Activated naive CD8-positive, alpha-beta T cell treated with anti-CD3 and anti-CD28 coated beads for 36 hours (primary cell): ENCODE measurements at places on chromosomes 7 and 10. TPM values are rescaled to one million over a fixed set of nuclear protein-coding genes. Genes with fewer than 3 reads are reported as not detected.

The OR2F1 gene
- total RNA-seq: not detected

The TBATA gene
- not detected for total RNA-seq

The HTR5A gene
- not detected for total RNA-seq

DNA sequence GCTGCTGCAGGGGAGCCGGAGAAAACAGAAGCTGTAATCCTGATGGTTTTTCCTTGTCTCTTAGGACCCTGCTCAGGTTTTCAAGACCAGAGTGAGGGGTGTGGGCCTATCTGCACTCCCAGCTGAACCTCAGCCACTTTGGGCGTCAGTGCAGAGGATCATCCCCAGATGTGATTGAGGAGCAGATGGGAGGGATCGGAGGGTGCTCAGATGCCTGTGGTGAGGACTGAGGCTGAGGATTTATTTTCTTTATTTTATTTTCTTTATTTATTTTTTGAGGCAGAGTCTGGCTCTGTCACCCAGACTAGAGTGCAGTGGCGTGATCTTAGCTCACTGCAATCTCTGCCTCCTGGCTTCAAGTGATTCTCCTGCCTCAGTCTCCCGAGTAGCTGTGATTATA is 13.9 kb downstream of the COL26A1 start:
- no peaks in the 10 kb centered on the region for H3K36me3 ChIP-seq
- no peak overlapping the region for H3K4me3 ChIP-seq
- H3K27ac ChIP-seq: no peak overlapping the region
- H3K27me3 ChIP-seq: peaks cover 3% of the 10 kb centered on the region
- no peak for DNase-seq
- H3K4me1 ChIP-seq: no peaks in the 10 kb centered on the region

DNA sequence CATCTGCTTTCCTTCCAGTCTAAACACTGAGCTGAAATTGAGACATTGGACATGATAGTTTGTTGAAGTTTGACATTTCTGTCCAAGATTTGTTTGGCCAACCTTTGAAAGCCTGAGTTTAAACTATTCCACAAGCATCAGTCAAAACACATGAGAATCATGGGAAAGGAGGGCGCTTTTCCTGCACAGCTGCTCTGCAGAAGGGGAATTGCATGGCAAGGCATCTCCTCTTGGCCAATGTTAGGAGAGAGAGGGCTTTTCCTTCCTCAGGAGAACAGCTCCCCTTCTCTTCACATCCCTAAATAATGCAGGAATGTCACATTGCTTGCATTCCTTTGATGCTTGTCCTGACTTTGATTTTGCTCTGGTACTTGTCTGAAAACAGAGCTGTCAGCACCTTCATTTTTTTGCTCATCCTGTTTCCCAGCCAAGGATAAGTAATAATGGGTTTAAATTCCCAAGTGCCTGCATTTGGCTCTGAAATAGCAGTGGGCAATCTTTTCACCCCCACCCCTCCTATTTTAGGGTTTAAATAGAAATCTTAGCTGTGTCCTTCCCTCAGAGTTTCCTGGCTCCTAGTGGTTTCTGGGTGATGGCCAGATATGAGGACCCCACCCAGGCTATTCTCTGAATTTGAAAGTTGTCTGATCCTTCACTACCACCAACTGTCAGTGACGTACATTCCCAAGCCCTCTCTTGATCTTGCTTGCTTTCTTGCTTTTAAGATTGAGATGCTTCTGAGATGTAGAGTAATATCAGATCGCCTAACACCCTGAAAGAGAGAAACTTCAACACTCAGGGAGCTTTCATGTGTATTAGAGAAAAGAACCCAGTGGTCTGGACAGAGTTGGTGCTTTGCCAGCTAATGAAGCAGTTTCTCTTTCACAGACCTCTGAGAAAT is 75.2 kb upstream of the NPVF start:
- no peak for DNase-seq
- no peaks in the 10 kb centered on the region for H3K36me3 ChIP-seq
- peaks cover 13% of the 10 kb centered on the region for H3K27me3 ChIP-seq
- no peaks in the 10 kb centered on the region for H3K4me1 ChIP-seq
- H3K27ac ChIP-seq: no peak overlapping the region

- H3K36me3 ChIP-seq: no peaks in the 10 kb centered on the region
- H3K4me1 ChIP-seq: no peaks in the 10 kb centered on the region
- no peak for DNase-seq
- H3K27ac ChIP-seq: no peak overlapping the region
- H3K4me3 ChIP-seq: no peak overlapping the region
Measured at GRCh38 chr7:95317546-95317945, 6.8 kb downstream of the PON1 start.

DNA sequence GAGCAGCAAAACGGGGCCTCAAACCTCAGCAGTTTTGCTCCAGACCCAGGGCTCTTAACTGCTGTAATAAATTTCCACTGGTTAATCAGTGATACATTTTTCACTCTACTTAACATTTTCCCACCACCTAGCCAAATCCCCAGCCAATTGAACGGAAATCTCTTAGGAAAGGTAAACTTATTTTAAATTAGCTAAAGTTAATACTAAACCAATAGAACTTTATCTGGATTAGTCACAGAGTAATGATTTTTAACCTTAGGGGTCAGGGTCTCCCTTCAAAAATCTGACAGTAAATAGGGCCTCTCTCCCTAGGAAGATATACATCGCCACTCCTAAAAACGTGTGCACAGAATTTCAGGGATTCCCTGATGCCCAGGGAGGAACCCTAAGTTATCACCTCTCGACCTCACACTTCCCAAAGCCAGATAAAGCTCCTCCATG is 87.4 kb upstream of the KMT2E start:
- no peaks in the 10 kb centered on the region for H3K36me3 ChIP-seq
- no peak overlapping the region for H3K4me3 ChIP-seq
- no peak for DNase-seq
- no peaks in the 10 kb centered on the region for H3K27me3 ChIP-seq
- H3K27ac ChIP-seq: no peak overlapping the region

DNA sequence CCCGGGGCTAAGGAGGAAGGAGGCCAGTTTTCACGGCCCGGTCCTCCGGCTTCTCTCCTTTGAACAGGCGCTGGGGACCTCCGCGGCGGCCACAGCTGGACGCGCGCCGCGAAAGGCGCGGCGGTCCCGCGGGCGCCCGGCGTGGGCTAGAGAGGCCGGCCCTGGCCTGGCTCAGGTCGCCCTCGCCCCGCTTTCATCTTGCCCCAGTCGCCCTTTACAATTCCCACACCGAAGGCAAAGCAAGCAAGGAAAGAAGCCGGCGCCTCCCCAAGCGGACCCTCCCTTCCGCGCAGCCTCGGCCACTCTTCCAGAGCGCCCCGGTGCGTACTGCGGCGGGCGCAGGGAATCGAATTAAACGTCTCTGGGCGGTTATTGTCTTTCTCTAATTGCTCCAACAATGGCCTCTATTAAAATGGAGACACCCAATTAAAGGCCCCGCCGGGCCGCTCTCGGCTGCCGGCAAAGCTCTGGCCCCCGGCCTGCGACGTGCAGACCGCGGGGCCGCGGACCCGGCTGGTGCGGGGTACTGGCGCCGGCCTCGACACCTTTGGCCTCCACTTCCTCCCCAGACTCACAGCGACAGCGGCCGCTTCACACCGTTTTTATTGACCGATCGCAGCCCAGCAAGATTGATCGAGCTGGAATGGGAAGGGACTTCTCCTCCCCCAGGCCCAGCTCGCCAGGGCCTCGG is 4.5 kb upstream of the GATA3 start:
- H3K4me3 ChIP-seq: peak overlapping the region; percentile 60
- H3K27ac ChIP-seq: no peak overlapping the region
- peaks cover 71% of the 10 kb centered on the region for H3K27me3 ChIP-seq
- H3K4me1 ChIP-seq: peaks cover 42% of the 10 kb centered on the region
- DNase-seq: no peak
- no peaks in the 10 kb centered on the region for H3K36me3 ChIP-seq

GRCh38 chr7:47571331-47572093 is 10.4 kb downstream of the TNS3 start:
- H3K27me3 ChIP-seq: peaks cover 10% of the 10 kb centered on the region
- DNase-seq: no peak
- H3K27ac ChIP-seq: no peak overlapping the region
- no peaks in the 10 kb centered on the region for H3K36me3 ChIP-seq
- H3K4me3 ChIP-seq: no peak overlapping the region
- peaks cover 3% of the 10 kb centered on the region for H3K4me1 ChIP-seq
